ENCODE measurements at places on chromosomes 7 and 10.

GRCh38 chr7:134886353-134887057 is 99.8 kb upstream of the AGBL3 start:
- H3K36me3 ChIP-seq: no peaks in the 10 kb centered on the region
- no peak overlapping the region for H3K27ac ChIP-seq
- no peak overlapping the region for H3K4me3 ChIP-seq
- DNase-seq: no peak
- H3K27me3 ChIP-seq: no peaks in the 10 kb centered on the region
- H3K4me1 ChIP-seq: no peaks in the 10 kb centered on the region

DNA sequence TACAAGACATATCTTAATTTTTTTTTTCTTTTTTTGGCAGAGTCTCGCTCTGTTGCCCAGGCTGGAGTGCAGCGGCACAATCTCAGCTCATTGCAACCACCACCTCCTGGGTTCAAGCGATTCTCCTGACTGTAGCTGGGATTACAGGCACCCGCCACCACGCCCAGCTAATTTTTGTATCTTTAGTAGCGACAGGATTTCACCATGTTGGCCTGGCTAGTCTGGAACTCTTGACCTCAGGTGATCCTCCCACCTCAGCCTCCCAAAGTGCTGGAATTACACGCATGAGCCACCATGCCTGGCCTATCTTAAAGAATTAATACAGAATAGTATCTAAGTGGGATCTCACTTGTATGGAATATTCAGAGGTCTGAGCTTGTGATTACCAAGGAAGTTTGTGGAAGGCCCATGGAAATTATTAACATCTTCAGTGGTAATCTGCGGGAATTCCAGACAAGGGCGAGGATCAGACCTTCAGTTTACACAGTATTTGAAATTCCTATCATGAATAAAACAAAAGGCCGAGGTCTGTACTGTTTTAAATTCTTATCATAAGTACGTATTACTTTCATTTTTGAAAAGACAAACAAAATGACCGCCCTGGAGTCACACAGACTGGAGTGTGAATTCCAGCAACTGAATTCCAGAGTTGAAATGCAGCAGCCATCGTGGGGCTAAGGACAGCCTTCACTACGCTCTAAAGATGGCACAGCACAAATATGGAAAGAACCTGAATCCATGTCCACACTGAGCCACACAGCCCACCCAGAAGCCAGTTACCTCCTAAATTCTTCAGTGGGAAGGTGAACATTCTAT is 16.7 kb downstream of the GPRIN2 start:
- H3K27ac ChIP-seq: no peak overlapping the region
- H3K4me1 ChIP-seq: no peaks in the 10 kb centered on the region
- H3K36me3 ChIP-seq: no peaks in the 10 kb centered on the region
- no peak overlapping the region for H3K4me3 ChIP-seq
- DNase-seq: no peak

DNA sequence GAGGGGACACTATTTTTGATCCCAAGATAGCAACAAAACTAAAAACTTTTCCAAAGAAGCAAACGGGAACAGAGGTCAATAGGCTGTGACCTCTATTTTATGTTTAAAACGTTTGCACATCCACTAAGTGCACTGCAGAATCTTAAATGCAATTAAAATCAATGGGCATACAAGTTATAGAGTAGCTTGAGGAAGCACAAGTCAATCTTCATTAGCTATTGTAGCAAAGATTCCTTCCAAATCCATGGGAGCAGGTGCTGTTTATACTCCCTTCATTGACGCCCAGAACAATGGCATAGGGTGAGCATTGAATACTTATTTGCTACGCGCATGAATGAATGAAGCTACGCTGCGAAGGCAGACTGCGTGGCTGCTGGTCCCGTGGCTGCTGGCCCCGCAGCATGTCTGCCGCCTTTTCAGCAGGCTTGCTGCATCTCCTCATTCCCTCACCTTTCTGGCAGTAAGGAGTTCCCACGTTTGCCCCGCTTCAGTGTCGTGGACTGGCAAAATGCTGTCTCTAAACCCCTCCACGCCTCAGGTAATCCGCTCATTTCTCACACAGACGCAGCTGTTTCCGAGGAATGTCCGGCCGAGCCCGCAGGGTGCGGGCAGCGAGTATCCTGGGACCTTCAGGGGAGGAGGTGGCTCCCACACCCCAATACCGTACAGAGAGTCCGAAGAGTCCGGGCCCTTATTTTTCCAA is 754 bp upstream of the PHYHIPL start:
- no peaks in the 10 kb centered on the region for H3K36me3 ChIP-seq
- no peak overlapping the region for H3K27ac ChIP-seq
- H3K4me3 ChIP-seq: no peak overlapping the region
- H3K4me1 ChIP-seq: no peaks in the 10 kb centered on the region

GRCh38 chr10:105844241-105844640 is 1203.2 kb downstream of the SORCS3 start:
- H3K27ac ChIP-seq: no peak overlapping the region
- DNase-seq: no peak
- H3K36me3 ChIP-seq: no peaks in the 10 kb centered on the region
- H3K4me1 ChIP-seq: no peaks in the 10 kb centered on the region
- H3K4me3 ChIP-seq: no peak overlapping the region

- no peaks in the 10 kb centered on the region for H3K27me3 ChIP-seq
- H3K4me1 ChIP-seq: peaks cover 25% of the 10 kb centered on the region
- no peak overlapping the region for H3K27ac ChIP-seq
- H3K4me3 ChIP-seq: no peak overlapping the region
- no peaks in the 10 kb centered on the region for H3K36me3 ChIP-seq
- no peak for DNase-seq
Measured at GRCh38 chr7:142389544-142389943, 131.7 kb upstream of the PRSS58 start.

GRCh38 chr7:106625678-106626301 is 35.2 kb downstream of the CCDC71L start:
- no peak overlapping the region for H3K4me3 ChIP-seq
- no peak for DNase-seq
- no peaks in the 10 kb centered on the region for H3K4me1 ChIP-seq
- no peaks in the 10 kb centered on the region for H3K36me3 ChIP-seq
- H3K27me3 ChIP-seq: no peaks in the 10 kb centered on the region
- H3K27ac ChIP-seq: no peak overlapping the region

GRCh38 chr10:92760609-92761008 is 70.9 kb downstream of the HHEX start:
- no peak for DNase-seq
- H3K4me3 ChIP-seq: no peak overlapping the region
- H3K36me3 ChIP-seq: no peaks in the 10 kb centered on the region
- H3K4me1 ChIP-seq: peaks cover 17% of the 10 kb centered on the region
- H3K27ac ChIP-seq: no peak overlapping the region
- H3K27me3 ChIP-seq: no peaks in the 10 kb centered on the region

GRCh38 chr7:49320083-49320482 is 395.7 kb downstream of the CDC14C start:
- H3K4me3 ChIP-seq: no peak overlapping the region
- DNase-seq: no peak
- no peaks in the 10 kb centered on the region for H3K36me3 ChIP-seq
- H3K27me3 ChIP-seq: no peaks in the 10 kb centered on the region

All from thymus (tissue), 14 donors.